ENCODE measurements at places on chromosomes 7 and 10. TPM values are rescaled to one million over a fixed set of nuclear protein-coding genes. Genes with fewer than 3 reads are reported as not detected.

SPDYE6 gene
- 0.15 TPM for polyA plus RNA-seq

DNA sequence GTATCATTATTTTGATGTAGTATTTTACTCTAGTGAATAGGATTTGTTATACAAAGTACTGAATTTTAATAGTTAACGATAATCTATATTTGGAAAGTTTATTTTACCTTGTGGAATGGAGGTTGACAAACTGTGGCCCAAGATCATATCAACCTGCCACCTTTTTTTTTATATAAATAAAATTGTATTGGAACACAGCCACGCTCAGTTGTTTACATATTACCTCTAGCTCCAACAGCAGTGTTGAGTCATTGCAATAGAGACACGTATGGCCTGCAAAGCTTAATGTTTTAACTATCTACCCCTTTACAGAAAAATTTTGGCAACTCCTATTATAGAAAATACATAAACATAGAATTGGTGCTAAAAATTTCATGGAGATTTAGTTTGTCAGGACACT, 239.3 kb downstream of the THSD7A start:
- no peaks in the 10 kb centered on the region for H3K27me3 ChIP-seq
- no peaks in the 10 kb centered on the region for H3K36me3 ChIP-seq
- H3K4me1 ChIP-seq: no peaks in the 10 kb centered on the region

DNA sequence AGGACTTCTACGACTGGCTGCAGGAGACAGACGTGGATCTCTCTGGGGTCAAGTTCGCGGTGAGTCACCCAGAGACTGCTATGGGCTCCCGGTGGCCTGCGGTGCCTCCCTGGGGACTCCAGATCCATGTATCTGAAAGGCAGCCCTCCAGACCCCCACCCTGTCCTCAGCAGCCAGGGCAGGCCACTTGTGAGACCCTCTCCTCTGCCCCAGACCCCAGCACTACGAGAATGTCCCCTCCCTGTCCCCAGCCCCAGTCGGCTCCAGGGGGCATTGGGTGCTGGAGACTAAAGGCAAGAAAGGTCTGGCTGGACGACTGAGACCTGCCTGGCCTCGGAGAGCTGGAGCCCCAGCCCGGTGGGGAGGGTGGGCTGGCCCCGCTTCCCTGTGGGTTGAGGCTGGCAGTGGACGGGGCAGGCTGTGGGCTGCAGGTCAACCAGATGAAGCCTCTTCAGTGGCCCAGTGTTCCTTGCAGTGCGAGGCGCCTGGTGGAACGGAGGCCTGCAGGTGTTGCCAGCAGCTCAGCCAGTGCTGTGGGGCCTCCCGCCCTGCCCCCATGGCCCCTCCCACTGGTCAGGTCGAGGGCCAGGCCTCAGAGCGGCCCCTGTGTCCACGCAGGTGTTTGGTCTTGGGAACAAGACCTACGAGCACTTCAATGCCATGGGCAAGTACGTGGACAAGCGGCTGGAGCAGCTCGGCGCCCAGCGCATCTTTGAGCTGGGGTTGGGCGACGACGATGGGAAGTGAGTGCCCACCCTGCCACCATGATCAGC, 13.8 kb downstream of the TMEM120A start:
- peaks cover 5% of the 10 kb centered on the region for H3K36me3 ChIP-seq
- DNase-seq: no peak
- H3K4me1 ChIP-seq: peaks cover 38% of the 10 kb centered on the region
- no peak overlapping the region for H3K4me3 ChIP-seq
- H3K27me3 ChIP-seq: no peaks in the 10 kb centered on the region

DNAH11 gene
- polyA plus RNA-seq: 0.04 TPM

ELFN1 gene
- polyA plus RNA-seq: 5.9 TPM

DDIT4 gene
- polyA plus RNA-seq: 112 TPM

GRCh38 chr7:137847568-137848050, 835 bp upstream of the DGKI start:
- no peak overlapping the region for H3K27ac ChIP-seq
- H3K4me1 ChIP-seq: peaks cover 10% of the 10 kb centered on the region
- H3K36me3 ChIP-seq: no peaks in the 10 kb centered on the region
- H3K27me3 ChIP-seq: peaks cover 22% of the 10 kb centered on the region
- no peak overlapping the region for H3K4me3 ChIP-seq

DNA sequence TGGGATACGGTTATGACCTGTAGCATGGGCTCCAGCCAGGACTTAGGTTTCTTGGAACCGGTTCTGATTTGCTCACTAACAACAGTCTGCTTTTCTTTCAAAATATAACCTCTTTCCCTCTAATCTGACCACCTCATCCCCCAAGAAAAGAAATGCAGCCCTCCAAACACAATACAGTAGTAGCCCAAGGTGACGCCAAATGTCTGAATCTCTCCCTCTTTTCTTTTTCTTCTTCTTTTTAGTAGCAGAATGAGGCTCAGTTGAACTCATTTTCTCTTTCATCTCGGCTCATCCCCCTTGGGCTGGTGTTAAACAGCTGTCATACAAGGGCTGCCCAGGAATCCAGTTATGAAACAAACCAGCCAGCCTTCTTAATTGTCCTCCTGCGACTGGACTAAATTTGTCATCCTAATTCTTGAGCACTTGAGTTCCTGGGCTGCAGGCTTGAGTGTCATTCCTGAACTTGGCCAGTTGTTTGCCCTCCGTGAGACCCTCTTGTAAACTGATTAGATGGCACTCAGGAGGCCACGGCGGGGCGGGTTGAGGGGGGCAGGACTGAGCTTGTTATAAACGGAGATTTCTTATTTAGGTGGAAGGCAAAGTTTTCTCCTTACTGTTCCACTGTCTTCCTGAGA, 94.8 kb downstream of the SORCS3 start:
- no peak for DNase-seq
- no peaks in the 10 kb centered on the region for H3K4me1 ChIP-seq
- H3K27ac ChIP-seq: peak overlapping the region; percentile 41
- H3K27me3 ChIP-seq: no peaks in the 10 kb centered on the region
- no peak overlapping the region for H3K4me3 ChIP-seq
- no peaks in the 10 kb centered on the region for H3K36me3 ChIP-seq

CCDC7 gene
- 1.8 TPM for polyA plus RNA-seq

GRCh38 chr7:16918288-16918895, 36.6 kb upstream of the AGR3 start:
- DNase-seq: no peak
- H3K27ac ChIP-seq: no peak overlapping the region
- no peak overlapping the region for H3K4me3 ChIP-seq
- H3K27me3 ChIP-seq: no peaks in the 10 kb centered on the region
- no peaks in the 10 kb centered on the region for H3K36me3 ChIP-seq
- no peaks in the 10 kb centered on the region for H3K4me1 ChIP-seq

VWC2 gene
- 2.3 TPM for polyA plus RNA-seq

LIPK gene
- polyA plus RNA-seq: not detected

GRCh38 chr10:73871295-73872189, 2.8 kb downstream of the CAMK2G start:
- H3K27me3 ChIP-seq: no peaks in the 10 kb centered on the region
- H3K36me3 ChIP-seq: no peaks in the 10 kb centered on the region
- no peak for DNase-seq
- H3K4me1 ChIP-seq: peaks cover 32% of the 10 kb centered on the region
- H3K27ac ChIP-seq: no peak overlapping the region
- no peak overlapping the region for H3K4me3 ChIP-seq

DNA sequence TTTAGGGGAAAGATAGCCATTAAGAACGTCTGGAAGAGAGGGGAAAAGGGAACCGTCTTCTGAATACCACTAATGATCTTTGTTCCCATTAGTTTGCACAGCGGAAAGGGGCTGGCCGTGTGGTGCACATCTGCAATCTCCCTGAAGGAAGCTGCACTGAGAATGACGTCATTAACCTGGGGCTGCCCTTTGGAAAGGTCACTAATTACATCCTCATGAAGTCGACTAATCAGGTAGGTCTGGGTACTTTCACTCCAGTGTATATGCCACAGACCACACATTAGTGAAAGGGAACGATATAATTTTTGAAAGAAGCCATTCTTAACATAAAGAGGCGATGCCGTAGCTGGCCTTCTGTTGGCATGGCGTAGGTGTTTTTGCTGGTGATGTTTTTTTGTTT, 74.3 kb upstream of the PDCD4 start:
- peaks cover 7% of the 10 kb centered on the region for H3K4me1 ChIP-seq
- H3K4me3 ChIP-seq: no peak overlapping the region
- no peak for DNase-seq
- H3K36me3 ChIP-seq: peaks cover 49% of the 10 kb centered on the region

PWWP2B gene
- 19.7 TPM for polyA plus RNA-seq

DNA sequence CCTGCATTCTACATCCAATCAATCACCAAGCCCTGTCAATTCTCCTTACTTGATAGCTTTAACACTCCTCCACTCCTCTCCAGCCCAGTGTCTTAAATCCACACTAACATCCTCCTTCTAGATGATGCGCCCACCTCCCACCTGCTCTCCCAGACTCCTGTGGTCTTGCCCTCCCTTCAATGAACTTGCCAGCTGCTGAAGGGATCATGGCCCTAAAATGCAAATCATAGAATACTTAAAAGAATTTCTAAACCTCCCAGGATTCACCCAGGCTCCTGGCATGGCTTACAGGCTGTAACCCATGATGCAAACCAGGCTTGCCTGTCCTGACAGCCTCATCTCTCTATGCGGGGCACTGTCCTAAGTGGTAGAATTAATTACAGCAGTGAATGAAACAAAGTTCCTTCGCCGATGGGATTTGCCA, 43.6 kb downstream of the SYPL1 start:
- H3K4me1 ChIP-seq: peaks cover 74% of the 10 kb centered on the region
- no peak for DNase-seq
- no peak overlapping the region for H3K27ac ChIP-seq
- no peak overlapping the region for H3K4me3 ChIP-seq
- no peaks in the 10 kb centered on the region for H3K27me3 ChIP-seq

- no peak for DNase-seq
- no peaks in the 10 kb centered on the region for H3K36me3 ChIP-seq
- H3K4me1 ChIP-seq: peaks cover 42% of the 10 kb centered on the region
- no peaks in the 10 kb centered on the region for H3K27me3 ChIP-seq
- H3K4me3 ChIP-seq: no peak overlapping the region
Observed at GRCh38 chr10:102455893-102456471, 4.6 kb upstream of the C10orf95 start.

DNA sequence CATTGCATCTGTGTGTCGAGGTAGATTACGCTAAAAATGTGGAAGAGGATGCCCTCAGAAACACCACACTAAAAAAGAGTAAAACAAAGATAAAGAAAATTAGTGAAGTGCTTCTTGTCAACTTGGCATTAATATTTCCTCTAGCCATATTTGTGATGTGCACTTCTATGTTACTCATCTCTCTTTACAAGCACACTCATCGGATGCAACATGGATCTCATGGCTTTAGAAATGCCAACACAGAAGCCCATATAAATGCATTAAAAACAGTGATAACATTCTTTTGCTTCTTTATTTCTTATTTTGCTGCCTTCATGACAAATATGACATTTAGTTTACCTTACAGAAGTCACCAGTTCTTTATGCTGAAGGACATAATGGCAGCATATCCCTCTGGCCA, 79.0 kb upstream of the SCIN start:
- H3K4me3 ChIP-seq: no peak overlapping the region
- DNase-seq: no peak
- no peaks in the 10 kb centered on the region for H3K27me3 ChIP-seq
- H3K27ac ChIP-seq: no peak overlapping the region
- no peaks in the 10 kb centered on the region for H3K4me1 ChIP-seq

GRCh38 chr7:119408596-119408995, 864.4 kb upstream of the KCND2 start:
- H3K4me1 ChIP-seq: no peaks in the 10 kb centered on the region
- no peaks in the 10 kb centered on the region for H3K27me3 ChIP-seq
- no peak for DNase-seq
- no peak overlapping the region for H3K27ac ChIP-seq
- no peak overlapping the region for H3K4me3 ChIP-seq
- no peaks in the 10 kb centered on the region for H3K36me3 ChIP-seq

AGR2 gene
- polyA plus RNA-seq: not detected

DNA sequence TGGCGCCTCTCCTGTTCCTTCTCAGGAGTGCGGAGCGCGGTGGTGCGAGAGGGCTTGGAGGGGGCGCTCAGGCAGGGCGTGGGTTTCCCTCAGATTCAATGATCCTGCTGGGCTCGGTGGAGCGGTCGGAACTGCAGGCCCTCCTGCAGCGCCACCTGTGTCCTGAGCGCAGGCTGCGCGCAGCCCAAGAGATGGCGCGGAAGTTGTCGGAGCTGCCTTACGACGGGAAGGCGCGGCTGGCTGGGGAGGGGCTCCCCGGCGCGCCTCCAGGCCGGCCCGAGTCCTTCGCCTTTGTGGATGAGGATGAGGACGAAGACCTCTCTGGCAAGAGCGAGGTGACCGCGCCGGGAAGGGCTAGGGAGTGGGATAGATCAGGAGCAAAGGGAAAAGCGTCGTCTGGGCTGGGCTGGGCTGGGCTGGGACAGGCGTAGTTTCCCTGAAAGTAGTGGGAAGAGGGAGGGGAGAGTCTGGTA, 17.0 kb downstream of the FAM131B start:
- no peaks in the 10 kb centered on the region for H3K36me3 ChIP-seq
- H3K27me3 ChIP-seq: peaks cover 37% of the 10 kb centered on the region
- H3K27ac ChIP-seq: no peak overlapping the region

- no peak overlapping the region for H3K4me3 ChIP-seq
- no peak for DNase-seq
- H3K4me1 ChIP-seq: no peaks in the 10 kb centered on the region
- no peaks in the 10 kb centered on the region for H3K27me3 ChIP-seq
- H3K27ac ChIP-seq: no peak overlapping the region
Observed at GRCh38 chr7:66403564-66403963, 198.4 kb downstream of the TPST1 start.

DNA sequence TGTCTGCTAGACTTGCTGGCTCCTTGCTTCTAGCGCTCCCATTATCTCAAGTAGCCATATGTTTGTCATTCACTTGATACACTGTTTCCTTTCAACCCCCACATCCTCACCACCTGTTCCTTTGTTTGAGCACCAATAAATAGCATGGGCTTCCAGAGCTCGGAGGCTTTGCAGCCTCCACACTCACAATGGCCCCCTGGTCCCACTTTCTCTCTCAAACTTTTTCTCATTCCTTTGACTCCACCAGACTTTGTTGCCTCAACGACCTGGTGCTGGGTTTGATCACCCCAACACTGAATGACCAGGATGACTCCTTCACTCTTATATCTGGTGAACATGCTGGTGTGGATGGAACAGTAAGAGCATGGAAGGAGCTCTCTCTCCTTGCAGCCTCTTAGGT, 114.5 kb upstream of the TRIM24 start:
- H3K36me3 ChIP-seq: no peaks in the 10 kb centered on the region
- no peak overlapping the region for H3K27ac ChIP-seq
- no peak for DNase-seq
- H3K4me3 ChIP-seq: no peak overlapping the region
- no peaks in the 10 kb centered on the region for H3K4me1 ChIP-seq

- H3K27ac ChIP-seq: no peak overlapping the region
- H3K27me3 ChIP-seq: no peaks in the 10 kb centered on the region
- H3K4me1 ChIP-seq: no peaks in the 10 kb centered on the region
- no peak for DNase-seq
Observed at GRCh38 chr7:145169908-145170307, 334.1 kb upstream of the TPK1 start.

All from heart left ventricle (tissue), 16 donors.